Amygdala (tissue), 56 donors: ENCODE measurements at places on chromosomes 3 and 15.

GRCh38 chr15:70382762-70383458 lies 285.2 kb upstream of the TLE3 start:
- no peak for DNase-seq

GRCh38 chr3:108477511-108478147 lies 32.8 kb downstream of the MYH15 start:
- no peak for DNase-seq

DNA sequence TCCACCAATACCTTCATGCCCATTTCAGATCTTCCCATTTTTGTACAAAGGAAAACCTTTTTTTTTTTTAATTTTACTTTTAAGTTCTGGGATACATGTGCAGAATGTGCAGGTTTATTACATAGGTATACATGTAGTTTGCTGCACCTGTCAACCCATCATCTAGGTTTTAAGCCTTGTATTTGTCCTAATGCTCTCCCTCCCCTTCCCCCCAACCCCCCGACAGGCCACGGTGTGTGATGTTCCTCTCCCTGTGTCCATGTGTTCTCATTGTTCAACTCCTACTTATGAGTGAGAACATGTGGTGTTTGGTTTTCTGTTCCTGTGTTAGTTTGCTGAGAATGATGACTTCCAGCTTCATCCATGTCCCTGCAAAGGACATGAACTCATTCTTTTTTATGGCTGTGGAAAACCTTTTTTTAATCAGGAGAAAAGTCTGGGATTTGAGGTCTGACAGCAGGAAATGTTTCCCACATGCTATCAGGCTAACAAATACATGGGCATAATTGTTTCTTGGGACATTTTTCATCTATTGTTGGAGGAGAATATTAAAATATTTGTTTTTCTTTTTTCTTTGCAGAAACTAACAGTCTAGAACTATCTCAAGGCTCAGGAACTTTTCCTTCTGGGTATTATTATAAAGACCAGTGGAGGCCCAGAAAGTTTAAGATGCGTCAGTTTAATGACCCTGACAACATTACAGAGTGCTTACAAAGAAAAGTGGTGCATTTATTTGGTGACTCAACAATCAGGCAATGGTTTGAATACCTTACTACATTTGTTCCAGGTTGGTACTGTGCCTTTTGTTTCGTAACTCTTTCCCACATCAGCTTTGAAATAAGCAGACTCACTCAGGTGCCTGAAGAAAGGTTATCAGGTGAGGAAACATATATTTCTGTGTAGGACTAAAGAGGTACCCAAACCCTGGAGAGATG lies 32.8 kb upstream of the NFKBIZ start:
- no peak for DNase-seq

DNA sequence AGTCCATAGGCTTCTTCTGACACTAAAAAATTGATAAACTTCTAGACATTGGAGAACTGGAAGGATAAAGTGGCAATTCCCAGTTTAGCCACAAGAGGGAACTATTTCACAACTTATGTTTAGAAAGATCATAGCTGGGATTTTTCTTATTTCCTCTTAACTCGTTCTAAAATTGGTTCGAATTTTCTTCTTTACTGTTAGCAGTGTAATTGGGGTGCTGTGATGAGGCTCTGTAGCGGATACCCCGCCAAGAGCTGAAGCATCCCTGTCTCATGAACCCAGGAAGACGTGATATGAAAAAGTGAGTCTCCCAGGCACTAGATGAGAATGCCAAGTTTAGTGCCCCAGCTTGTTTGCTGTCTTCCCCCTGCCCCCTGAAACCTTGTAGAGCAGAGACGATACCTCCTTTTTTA lies 85.1 kb downstream of the PDCD6IP start:
- no peak for DNase-seq

DNA sequence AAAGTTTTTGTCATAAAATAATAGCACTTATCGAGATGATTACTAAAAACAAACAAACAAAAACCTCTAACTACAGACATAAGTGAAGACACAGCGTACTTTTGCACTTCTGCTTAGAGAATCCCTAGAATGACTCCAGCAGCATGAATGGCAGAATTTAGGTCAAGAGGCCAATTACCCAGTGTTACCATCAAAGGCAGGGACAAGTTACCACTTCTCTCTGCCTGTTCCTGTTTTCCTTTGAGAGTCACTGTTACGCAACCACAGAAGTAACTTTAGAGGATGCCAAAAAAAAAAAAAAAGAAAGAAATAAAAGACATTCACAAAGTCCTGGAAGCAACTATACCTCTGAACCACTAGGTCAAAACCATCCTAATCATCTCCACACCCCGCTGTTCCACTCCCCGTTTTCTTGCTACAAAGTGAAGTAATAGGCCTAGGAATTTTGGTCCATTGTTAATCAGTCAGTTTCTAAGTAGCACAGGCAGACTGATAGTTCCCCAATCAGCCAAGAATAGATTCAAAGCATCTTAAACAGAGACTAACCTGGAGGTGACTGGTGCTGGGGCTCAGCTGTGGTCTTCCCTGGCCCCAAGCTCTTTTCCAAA lies 41.9 kb downstream of the FMN1 start:
- DNase-seq = no peak

DNA sequence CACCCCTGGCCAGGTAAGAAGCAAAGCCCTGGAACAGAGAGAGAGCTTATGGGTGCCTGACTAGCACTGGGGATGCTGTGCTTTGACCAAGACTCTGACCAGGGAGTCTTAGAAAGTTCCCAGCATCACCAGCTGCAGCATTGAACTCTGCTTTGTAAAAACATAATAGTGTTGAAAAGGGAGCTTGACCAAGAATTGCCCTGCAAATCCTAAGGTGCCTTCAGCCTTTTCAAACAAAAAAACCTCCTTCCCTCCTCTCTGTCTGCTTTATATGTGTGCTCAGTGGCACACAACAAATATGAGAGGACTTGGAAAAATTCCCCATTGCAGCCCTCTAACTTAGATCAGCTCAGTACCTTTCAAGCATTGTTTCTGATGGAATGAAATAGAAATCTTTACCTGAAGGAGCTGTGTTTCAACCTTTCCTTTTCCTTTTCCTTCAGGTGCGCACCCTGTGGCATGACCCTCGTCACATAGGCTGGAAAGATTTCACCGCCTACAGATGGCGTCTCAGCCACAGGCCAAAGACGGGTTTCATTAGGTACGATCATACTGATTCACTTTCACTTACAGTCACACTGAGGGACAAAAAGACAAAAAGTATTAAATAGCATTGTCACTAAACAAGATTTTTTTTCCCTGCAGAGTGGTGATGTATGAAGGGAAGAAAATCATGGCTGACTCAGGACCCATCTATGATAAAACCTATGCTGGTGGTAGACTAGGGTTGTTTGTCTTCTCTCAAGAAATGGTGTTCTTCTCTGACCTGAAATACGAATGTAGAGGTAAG lies 13.0 kb downstream of the THBS1 start:
- no peak for DNase-seq

- no peak for DNase-seq
These were observed 11.1 kb downstream of the ARHGAP31 start for GRCh38 chr3:119305286-119305685.

DNA sequence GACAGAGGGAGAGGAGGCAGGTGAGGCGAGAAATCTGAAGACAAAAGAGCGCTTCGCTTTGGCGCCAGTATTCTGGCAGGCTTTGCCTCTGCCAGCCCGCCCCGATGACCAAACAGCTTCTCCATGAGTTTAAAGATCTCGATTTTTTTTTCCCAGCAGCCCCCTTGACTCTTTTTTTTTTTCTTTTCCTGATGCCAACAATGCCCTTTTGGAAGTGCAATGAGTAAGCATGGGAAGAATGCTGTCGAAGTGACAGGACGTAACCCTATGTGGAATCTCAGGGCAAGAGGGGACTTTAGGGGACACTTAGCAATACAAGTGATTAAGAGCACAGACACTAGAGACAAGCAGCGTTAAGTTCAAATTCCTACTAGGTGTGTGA lies 211.7 kb downstream of the FGF12 start:
- DNase-seq = no peak

- no peak for DNase-seq
These were observed 389 bp downstream of the APEH start for GRCh38 chr3:49674497-49674983.

- DNase-seq = no peak
These were observed 928.3 kb downstream of the NSUN3 start for GRCh38 chr3:94990952-94991705.

DNA sequence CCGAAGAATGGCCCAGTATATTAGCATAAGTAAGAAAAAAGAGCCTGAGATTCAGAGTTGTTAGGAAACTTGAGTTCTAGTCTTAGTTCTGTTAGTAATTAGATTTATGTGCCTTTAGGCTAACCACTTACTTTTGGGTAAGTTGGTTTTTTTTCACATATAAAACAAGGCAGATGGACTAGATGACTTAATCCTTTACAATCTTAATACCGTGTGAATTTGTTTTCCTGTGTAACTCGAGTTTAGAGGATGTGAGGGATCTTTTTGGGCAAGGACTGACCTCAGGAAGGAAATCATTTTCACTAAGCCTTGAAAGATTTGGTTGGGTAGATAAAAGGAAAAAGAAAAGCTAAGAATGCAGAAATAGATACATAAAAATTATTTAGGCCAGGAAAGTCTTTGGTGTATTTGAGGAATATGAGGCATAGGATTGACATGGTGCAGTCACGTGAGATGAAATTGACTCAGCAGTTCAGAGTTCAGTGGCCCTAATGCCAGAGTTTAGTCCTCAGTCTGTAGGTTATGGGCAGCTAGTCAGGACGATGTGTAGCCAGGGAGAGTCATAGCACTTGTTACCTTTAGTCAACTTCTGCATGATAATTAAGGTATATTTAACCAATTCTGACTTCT lies 34.6 kb downstream of the PAK2 start:
- no peak for DNase-seq

DNA sequence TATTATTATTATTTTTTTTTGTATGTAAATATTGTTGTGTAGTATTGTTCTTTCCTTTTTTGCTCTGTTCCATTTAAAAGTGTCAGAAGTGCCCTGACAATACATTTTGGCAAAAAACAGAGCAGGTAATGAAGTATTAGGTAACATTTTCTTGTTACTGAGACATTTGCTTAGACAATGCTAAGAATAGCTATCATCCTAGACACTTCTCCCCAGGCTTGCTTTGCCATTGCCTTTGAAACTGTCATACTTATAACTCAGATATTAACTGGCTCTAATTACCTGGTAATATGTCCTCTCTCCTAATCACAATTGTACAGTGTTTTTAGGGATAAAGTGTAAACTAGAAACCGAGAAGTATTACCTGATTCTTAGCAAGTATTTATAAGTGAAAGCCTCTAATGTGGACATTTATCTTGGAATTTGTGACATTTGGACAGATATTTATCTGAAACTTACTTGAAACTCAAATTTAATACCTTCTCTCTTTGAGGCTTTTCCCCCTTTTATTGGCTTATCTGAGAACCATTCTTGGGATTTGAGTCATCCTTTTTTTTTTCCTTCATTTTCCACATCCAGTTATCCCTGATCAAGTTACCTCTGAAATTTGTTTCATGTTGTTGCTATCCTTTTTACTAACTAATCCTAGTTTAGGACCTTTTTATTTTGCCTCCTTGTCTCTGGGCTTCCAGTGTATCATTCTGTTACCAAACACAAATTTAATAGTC lies 13.1 kb downstream of the ARIH1 start:
- DNase-seq = no peak
